Left lung (tissue), 14 donors: ENCODE measurements at places on chromosomes 16 and 17. TPM values are rescaled to one million over a fixed set of nuclear protein-coding genes. Genes with fewer than 3 reads are reported as not detected.

DNA sequence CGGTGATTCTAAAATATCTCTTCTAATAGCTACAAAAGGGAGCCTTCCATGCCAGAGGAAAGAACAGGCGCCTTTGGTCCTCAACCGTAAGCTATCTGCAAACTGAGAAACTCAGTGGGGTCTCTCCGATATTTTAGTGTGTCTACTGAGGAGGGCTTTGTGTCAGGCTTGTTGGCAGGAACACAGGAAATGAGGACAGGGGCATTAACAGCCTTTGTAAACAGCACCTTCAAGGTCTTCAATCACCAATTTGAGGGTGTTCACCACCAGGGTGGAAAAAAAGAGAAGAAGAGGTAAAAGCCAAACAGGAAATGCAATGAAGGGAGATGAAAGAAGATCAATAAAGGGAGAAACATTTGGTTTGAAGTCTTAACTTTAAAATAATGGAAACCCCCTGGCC lies 580.1 kb upstream of the SALL1 start:
- H3K27ac ChIP-seq, result no peak overlapping the region
- DNase-seq, result no peak
- H3K36me3 ChIP-seq, result no peaks in the 10 kb centered on the region
- H3K4me1 ChIP-seq, result no peaks in the 10 kb centered on the region
- no peaks in the 10 kb centered on the region for H3K27me3 ChIP-seq

- DNase-seq, result no peak
- no peak overlapping the region for H3K4me3 ChIP-seq
These were observed 5.3 kb upstream of the POLR3E start for GRCh38 chr16:22291860-22292318.

DNA sequence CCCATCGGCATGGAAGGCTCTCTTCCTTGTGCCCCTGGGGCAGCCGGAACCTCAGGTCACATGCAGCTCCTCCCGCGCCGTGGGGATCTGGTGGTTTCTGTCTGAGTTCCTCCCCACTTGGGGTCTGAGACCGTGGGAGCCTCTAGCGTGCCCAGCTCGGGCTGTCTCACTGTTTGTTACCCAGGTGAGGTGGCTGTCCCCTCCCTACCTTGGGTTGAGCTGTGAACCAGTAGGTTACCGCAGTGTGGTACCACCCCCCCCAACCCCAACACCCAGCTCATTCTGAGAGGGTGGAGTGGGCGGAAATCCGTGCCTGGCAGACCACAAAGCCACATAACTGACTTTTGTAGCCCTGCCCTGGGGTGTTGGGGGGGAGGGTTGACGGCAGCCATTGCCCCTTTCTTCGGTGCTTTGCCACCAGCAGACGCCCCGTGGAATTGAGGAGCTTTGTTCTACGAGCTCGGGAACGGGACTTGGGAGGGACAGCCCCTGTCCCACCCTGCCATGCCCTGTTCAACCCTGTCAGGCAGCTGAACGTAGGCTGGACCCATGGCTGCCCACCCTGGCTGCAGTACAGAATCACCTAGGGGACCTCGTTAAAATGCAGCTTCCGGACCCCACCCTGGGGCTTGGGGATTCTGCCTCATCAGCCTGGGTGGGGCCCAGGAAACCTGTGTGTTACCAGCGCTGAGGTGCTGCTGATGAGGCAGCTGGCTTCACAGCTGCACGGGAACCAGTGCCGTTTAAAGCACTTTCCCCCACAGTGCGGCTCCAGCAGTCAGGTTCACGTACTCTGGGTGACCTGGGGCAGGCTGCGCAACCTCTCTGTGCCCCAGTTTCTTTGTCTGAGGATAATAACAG lies 18.5 kb downstream of the RAP1GAP2 start:
- peak overlapping the region; percentile 24 for H3K4me3 ChIP-seq
- DNase-seq, result peak; percentile 91
- H3K27ac ChIP-seq, result no peak overlapping the region
- peaks cover 35% of the 10 kb centered on the region for H3K27me3 ChIP-seq
- no peaks in the 10 kb centered on the region for H3K36me3 ChIP-seq
- peaks cover 17% of the 10 kb centered on the region for H3K4me1 ChIP-seq

- H3K4me3 ChIP-seq, result no peak overlapping the region
- no peak overlapping the region for H3K27ac ChIP-seq
- H3K27me3 ChIP-seq, result no peaks in the 10 kb centered on the region
- no peak for DNase-seq
These were observed 180.2 kb upstream of the N4BP1 start for GRCh38 chr16:48790151-48790550.

GRCh38 chr17:67051155-67051538 lies 6.8 kb downstream of the CACNG1 start:
- H3K36me3 ChIP-seq, result no peaks in the 10 kb centered on the region
- DNase-seq, result no peak
- H3K27ac ChIP-seq, result no peak overlapping the region
- H3K27me3 ChIP-seq, result no peaks in the 10 kb centered on the region
- H3K4me3 ChIP-seq, result no peak overlapping the region

The DDX52 gene
- 23.7 TPM for total RNA-seq

The COASY gene
- total RNA-seq, result 116 TPM

The ADAP2 gene
- 23.3 TPM for total RNA-seq

The ABCA9 gene
- 4.2 TPM for total RNA-seq

The OTOP2 gene
- total RNA-seq, result not detected
